ENCODE measurements at places on chromosomes 5 and 9.

- no peak for DNase-seq
These were observed 114.4 kb downstream of the PCSK1 start for GRCh38 chr5:96318569-96319110.

DNA sequence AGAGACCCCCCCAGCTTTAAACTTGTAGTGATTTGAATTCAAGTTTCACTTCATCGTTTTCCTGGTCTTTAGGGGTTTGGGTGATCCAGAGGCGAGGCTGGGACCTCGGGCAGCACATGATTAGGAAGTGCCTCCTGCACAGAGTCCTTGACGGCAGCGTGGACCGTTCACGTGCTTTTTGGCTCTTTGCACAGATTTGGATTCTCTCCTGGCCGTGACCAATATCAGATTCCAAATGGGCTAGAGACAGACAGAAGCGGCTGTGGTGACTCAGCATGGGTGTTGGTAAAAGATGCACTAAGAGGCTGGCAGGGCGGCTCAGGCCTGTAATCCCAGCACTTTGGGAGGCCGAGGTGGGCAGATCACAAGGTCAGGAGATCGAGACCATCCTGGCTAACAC, 117.2 kb upstream of the CACNA1B start:
- DNase-seq: peak; percentile 20

DNA sequence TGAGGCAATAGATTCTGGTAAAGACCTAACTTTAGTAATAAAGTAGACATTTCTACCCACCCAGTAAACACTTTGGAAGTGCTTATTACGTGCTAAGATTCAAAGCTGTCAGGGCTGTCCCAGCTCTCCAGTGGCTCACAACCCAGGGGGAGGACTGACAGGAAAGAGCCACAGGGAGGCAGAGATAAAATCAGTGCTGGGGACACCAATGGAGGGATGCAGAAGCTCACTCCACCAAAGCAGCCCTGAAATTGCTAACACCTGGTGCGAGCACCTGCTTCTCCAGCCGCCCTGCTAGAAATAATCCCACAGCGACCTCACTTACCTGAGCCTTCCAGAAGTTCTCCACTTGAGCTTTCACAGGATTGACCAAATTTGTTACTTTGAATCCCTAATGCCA, 501.0 kb downstream of the BNC2 start:
- DNase-seq: no peak

- DNase-seq: no peak
These were observed 34.5 kb upstream of the TCF7 start for GRCh38 chr5:134079748-134080581.

DNA sequence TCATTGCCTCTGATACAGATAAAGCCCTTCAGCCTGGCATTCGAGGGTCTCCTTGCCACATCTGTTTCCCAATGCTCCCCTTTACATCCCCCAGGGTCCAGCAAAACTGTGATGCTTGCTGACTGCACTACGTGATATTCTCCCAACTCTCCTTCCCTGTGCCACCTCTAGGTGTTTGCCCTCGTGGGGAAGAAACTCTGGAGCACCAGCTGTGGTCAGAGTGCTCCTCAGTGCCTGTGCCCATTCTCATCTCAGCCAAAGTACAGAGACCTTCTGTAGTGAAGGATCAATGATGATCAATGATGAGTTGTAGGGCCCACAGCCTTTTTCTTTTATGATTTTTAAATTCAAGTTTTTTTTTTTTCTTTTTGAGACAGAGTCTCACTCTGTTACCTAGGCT, 40.3 kb upstream of the MELK start:
- no peak for DNase-seq

Measured in brain microvascular endothelial cell (primary cell).